ENCODE measurements at places on chromosomes 13 and 19.

GRCh38 chr13:26038931-26039475, 12.8 kb downstream of the SHISA2 start:
- H3K27ac ChIP-seq: no peak overlapping the region
- no peak for DNase-seq
- no peaks in the 10 kb centered on the region for H3K36me3 ChIP-seq
- no peaks in the 10 kb centered on the region for H3K4me1 ChIP-seq
- no peak overlapping the region for H3K4me3 ChIP-seq

DNA sequence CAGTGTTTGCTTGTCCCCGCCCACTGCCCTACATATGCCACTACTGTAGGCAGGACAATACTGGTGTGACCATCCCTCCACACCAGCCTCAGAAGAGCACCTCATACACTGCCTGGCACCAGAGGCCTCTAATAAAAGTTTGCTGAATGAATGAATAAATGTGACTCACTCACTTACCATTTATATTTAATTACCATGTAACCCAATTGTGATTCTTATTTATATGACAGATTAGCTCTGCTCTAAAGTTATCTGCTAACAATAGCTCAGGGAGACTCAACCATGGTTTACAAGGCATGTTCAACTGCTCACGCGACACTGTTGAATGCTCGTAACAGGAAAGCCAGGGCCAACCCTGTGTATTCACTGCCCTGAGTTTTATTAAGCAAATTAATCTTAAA, 66.0 kb upstream of the DOCK9 start:
- no peak for DNase-seq
- peaks cover 32% of the 10 kb centered on the region for H3K4me1 ChIP-seq
- H3K27me3 ChIP-seq: no peaks in the 10 kb centered on the region
- no peaks in the 10 kb centered on the region for H3K36me3 ChIP-seq
- no peak overlapping the region for H3K27ac ChIP-seq
- no peak overlapping the region for H3K4me3 ChIP-seq

GRCh38 chr13:31032528-31033113, 100.2 kb downstream of the TEX26 start:
- H3K4me3 ChIP-seq: no peak overlapping the region
- peaks cover 8% of the 10 kb centered on the region for H3K4me1 ChIP-seq
- no peak for DNase-seq
- H3K27me3 ChIP-seq: peaks cover 7% of the 10 kb centered on the region

- no peaks in the 10 kb centered on the region for H3K27me3 ChIP-seq
- peaks cover 19% of the 10 kb centered on the region for H3K4me1 ChIP-seq
- peaks cover 33% of the 10 kb centered on the region for H3K36me3 ChIP-seq
- no peak for DNase-seq
These were observed 5.7 kb downstream of the ZNF526 start for GRCh38 chr19:42225718-42226292.

DNA sequence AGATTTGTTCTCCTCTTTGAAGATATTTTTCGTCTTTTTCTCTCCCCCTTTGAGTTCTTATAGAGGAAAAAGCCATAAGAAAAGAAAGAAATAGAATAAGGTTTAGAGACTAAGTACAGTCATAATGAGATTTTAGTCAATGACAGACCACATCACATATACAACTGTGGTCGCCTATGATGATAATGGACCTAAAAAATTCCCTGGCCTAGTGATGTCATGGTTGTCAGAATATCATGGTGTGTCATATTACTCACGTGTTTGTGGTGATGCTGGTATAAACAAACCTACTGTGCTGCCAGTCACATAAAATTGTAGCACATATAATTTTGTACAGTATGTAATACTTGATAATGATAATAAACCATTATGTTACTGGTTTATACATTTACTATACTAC, 1096.1 kb downstream of the OLFM4 start:
- no peak for DNase-seq
- H3K36me3 ChIP-seq: no peaks in the 10 kb centered on the region
- no peaks in the 10 kb centered on the region for H3K27me3 ChIP-seq
- no peak overlapping the region for H3K27ac ChIP-seq
- no peaks in the 10 kb centered on the region for H3K4me1 ChIP-seq

- no peak overlapping the region for H3K27ac ChIP-seq
- DNase-seq: no peak
- no peaks in the 10 kb centered on the region for H3K27me3 ChIP-seq
These were observed 1.6 kb downstream of the ZNF837 start for GRCh38 chr19:58379246-58379645.

- H3K4me3 ChIP-seq: no peak overlapping the region
- no peaks in the 10 kb centered on the region for H3K36me3 ChIP-seq
- no peaks in the 10 kb centered on the region for H3K27me3 ChIP-seq
- no peak overlapping the region for H3K27ac ChIP-seq
- DNase-seq: peak; percentile 97
These were observed 14.5 kb downstream of the KLK4 start for GRCh38 chr19:50896591-50897190.

DNA sequence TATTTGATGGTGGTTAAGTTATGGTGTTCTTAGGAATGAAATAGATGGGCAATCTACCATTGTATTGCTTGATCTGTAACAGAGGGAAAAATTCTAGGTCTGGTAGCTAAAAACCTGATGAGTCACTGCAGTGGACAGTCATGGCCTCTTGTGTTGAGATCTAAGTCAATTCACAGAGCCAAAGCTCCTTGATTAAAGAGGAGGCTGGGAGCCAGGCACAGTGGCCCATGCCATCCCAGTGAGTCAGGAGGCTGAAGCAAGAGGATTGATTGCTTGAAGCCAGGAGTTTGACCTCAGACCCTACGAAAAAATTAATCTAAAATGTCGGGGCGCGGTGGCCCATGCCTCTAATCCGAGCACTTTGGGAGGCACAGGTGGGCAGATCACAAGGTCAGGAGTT, 67.1 kb upstream of the KPNA3 start:
- H3K27me3 ChIP-seq: no peaks in the 10 kb centered on the region
- no peak overlapping the region for H3K4me3 ChIP-seq
- no peaks in the 10 kb centered on the region for H3K36me3 ChIP-seq
- no peak overlapping the region for H3K27ac ChIP-seq
- no peak for DNase-seq

- peaks cover 34% of the 10 kb centered on the region for H3K4me1 ChIP-seq
- H3K4me3 ChIP-seq: no peak overlapping the region
- H3K27ac ChIP-seq: no peak overlapping the region
- H3K36me3 ChIP-seq: peaks cover 19% of the 10 kb centered on the region
- no peaks in the 10 kb centered on the region for H3K27me3 ChIP-seq
- no peak for DNase-seq
These were observed 3.7 kb downstream of the COL4A2 start for GRCh38 chr13:110310541-110311442.

DNA sequence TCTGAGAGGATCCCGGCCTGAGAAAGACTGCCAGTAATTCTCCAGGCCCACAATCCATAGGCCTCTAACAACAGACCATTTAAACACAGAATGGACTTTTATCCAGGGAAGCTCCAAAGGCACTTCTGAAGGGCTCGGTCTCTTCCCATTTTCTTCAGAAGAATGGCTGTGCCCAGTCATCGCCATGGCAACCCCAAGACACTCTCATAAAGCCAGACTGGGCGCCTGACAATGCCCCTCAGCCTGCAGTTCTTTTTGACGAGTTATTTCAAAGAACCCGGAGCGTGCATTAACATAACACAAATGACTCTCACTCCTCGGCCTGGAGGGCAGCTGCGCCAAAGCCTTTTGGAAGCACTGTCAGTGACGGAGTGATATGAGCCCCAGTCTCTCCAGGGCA, 61.0 kb downstream of the RASA3 start:
- no peak overlapping the region for H3K27ac ChIP-seq
- no peaks in the 10 kb centered on the region for H3K27me3 ChIP-seq
- peaks cover 3% of the 10 kb centered on the region for H3K4me1 ChIP-seq
- H3K36me3 ChIP-seq: no peaks in the 10 kb centered on the region

DNA sequence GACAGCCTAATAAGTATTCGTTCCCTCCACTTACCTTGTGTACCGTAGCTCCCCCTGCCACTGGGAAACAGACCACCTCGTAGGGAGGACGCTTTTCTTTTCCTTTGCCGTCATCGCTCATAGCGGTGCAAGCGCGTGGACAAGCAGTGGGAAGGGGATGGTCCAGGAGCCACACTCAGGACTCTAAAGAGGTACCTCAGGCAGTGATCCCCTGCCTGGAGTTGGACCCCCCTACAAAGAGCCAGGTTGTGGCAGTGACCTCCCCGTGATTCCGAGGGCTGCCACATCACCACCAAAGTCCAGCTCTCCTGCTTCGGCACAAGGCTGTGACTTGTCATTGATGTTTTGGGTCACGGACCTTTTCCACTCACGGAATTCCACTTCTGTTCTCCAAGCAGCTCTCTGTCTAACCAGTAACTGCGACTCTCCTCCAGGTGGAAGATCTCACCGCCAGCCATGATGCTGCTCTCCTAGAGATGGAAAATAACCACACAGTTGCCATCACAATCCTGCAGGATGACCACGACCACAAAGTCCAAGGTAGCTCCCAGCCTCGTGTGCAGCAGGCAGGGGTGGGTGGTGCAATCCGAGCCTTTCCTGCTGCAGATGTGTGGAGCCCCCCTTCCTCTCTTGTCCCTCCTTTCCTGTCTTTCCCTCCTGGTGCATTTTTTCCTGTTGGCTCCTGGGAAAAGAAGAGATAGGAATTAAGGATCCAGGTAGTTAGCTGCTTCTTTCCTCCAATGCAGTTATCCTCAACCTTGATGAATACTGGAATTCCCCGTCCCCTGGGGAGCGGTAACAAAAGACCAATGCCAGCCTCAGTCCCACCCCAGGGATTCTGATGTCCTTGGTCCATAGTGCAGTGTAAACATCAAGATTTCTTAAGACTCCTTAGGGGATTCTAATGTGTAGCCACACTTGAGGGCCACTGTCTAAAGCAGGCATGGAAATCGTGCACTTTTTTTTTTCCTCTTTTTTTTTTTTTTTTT, 107.7 kb downstream of the SLC7A1 start:
- H3K27ac ChIP-seq: no peak overlapping the region
- no peaks in the 10 kb centered on the region for H3K36me3 ChIP-seq
- H3K4me3 ChIP-seq: no peak overlapping the region
- H3K4me1 ChIP-seq: no peaks in the 10 kb centered on the region
- peaks cover 7% of the 10 kb centered on the region for H3K27me3 ChIP-seq
- no peak for DNase-seq

GRCh38 chr13:109144693-109145437, 515.5 kb downstream of the MYO16 start:
- DNase-seq: no peak
- no peak overlapping the region for H3K4me3 ChIP-seq
- H3K27ac ChIP-seq: no peak overlapping the region
- no peaks in the 10 kb centered on the region for H3K36me3 ChIP-seq
- no peaks in the 10 kb centered on the region for H3K27me3 ChIP-seq

DNA sequence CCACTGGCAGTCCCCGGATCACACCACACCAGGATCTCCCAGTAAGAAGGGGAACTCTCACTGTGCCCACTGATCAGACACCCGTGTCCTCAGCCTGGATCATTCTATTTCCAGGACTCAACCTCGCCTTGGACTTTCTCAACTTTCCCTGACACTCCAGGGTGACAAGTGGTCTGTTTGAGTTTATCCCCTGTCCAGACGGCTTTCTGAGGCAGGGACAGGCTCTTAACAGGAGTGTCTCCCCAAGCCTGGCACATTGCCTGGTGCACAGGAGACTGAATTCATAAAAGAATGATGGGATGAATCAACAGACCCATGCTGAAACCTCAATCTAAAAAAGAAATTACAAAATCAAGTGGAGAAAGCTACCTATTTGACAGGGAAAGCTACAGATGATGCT, 606.6 kb downstream of the EFNB2 start:
- H3K27ac ChIP-seq: no peak overlapping the region
- no peaks in the 10 kb centered on the region for H3K27me3 ChIP-seq
- H3K36me3 ChIP-seq: no peaks in the 10 kb centered on the region
- H3K4me3 ChIP-seq: no peak overlapping the region
- H3K4me1 ChIP-seq: peaks cover 13% of the 10 kb centered on the region
- DNase-seq: no peak
